ENCODE measurements at places on chromosomes 2 and 18. TPM values are rescaled to one million over a fixed set of nuclear protein-coding genes. Genes with fewer than 3 reads are reported as not detected.
A peak's percentile ranks its signal among the peaks of the same experiment; 100 is the strongest.

DNA sequence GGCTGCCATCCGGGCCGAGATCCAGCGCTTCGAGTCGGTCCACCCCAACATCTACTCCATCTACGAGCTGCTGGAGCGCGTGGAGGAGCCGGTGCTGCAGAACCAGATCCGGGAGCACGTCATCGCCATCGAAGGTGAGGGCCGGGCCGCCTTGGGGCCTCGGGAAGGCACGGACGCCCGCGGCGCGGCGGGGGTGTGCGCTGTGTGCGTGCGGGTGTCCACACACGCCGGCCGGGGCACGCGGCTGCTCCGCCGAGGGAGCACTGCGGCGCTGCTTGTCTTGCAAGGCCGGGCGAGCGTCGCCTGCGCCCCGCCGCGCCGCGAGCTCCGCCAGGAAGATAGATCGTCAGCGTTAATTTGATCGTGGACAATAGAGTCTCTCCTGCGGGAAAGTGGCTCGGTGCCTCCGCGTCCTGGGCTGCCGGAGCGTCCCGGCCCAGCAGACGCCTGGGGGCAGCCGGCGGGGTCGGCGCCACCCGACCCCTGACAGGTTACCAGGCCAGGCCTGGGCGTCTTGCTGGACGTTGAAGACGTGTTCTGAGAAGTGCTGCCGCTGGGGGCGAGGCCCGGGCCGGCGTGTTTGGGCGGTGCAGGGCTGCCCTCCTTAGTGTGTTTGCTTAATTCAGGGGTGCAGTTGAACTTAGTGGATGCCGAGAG lies 1.0 kb downstream of the AGAP1 start:
- no peak for DNase-seq

DNA sequence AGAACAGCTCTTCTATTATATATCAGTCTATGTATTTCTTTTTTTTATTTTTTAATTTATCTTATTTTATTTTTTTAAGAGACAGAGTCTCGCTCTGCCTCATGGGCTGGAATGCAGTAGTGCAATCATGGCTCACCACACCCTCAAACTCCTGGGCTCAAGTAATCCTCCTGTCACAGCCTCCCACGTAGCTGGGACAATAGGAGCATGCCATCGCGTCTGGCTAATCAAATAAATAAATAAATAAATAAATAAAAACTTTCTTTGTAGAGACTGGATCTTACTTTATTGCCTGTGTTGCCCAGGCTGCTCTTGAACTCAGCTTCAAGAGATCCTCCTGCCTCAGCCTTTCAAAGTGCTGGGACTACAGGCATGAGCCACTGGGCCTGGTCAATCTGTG lies 117.0 kb downstream of the RBMS1 start:
- DNase-seq, result peak; percentile 42

DNA sequence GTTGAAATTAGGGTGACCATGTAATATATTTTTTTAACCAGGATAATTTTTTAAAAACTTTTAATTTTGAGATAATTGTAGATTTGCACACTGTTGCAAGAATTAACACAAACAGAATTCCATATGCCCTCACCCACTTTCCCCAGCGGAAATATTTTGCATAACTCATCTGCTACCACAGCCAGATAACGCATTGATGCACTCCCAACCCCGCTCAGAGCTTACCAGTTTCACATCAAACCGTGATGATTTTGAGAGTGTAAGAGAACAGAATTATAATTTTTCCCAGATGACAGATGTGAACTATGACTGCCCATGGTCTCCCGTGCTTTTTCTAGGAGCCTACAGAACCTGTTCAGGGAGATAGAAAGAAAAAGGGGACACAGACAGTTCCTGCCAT lies 35.2 kb upstream of the LDLRAD4 start:
- no peak for DNase-seq

GRCh38 chr18:10044054-10044453 lies 130.2 kb downstream of the VAPA start:
- DNase-seq, result no peak

DNA sequence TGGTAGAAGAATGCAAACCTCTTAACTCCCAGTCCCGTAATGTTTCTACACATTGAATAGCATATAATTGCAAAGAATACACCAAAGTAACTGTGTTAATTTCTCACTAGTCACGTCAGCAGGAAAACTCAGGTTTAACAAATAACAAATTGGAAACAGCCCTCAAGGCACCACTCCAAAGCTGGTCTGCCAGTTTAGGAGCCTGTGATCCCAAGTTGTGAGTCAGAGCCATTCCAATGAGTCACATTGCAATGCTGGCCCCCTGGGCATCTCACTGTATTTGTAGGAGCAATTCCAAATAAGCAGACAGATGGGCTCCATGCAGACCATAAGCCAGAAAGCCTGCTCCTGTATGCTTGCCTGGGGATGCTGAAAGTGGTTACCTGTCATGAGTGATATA lies 143.2 kb upstream of the SETBP1 start:
- DNase-seq, result peak; percentile 97

GRCh38 chr2:66186537-66186936 lies 248.4 kb upstream of the MEIS1 start:
- no peak for DNase-seq

- DNase-seq, result peak; percentile 44
Measured at GRCh38 chr18:69951182-69951581, 3.5 kb upstream of the CD226 start.

The CENPO gene
- total RNA-seq, result 7.8 TPM

The EDAR gene
- 0.05 TPM for total RNA-seq

Data from renal cortical epithelial cell (primary cell).